DMS153 (cell line): ENCODE measurements at places on chromosomes 3 and 15.

GRCh38 chr15:33188159-33188558 lies 6.4 kb downstream of the FMN1 start:
- DNase-seq, result no peak

GRCh38 chr15:76105391-76105790 lies 45.6 kb downstream of the TMEM266 start:
- DNase-seq, result no peak

DNA sequence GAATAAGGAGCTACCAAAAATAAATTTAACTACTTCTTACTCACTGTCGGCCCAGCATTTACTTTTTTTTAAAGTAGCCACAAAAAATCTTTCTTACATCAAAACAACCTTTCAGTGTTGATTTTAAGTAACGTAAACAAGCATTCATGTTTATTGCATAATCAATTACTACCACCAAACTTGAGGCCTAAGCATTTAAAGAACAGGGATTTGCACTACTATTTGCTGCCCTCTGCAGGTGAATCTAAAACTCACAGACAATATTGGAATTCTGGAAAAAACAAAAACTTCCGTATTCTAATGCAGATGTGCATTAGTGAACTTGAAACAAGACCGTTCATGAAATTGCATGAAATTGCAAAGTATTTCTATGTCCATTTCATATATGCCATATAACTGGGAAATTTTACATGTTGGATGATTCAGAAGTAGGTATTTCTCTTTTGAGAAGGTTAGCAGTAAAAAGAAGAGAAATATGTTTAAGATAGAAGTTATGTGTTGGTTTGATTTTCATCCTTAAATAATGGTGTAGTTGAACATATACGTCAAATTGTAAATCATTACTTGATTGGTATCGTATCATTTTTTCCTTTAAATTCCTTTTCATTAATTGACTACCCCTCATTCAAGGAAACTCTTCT lies 55.6 kb downstream of the CGGBP1 start:
- DNase-seq, result peak; percentile 7

- no peak for DNase-seq
Observed at GRCh38 chr3:49476563-49476962, 6.5 kb downstream of the DAG1 start.

- no peak for DNase-seq
Observed at GRCh38 chr15:66701422-66702034, 508 bp upstream of the SMAD6 start.

- DNase-seq, result no peak
Observed at GRCh38 chr15:50009634-50010033, 109.4 kb downstream of the ATP8B4 start.
